ENCODE measurements at places on chromosomes 6 and 20. TPM values are rescaled to one million over a fixed set of nuclear protein-coding genes. Genes with fewer than 3 reads are reported as not detected.
A peak's percentile ranks its signal among the peaks of the same experiment; 100 is the strongest.

PEDS1 gene
- total RNA-seq, result 29.4 TPM

- DNase-seq, result no peak
These were observed 528.2 kb downstream of the HDGFL1 start for GRCh38 chr6:23097566-23097965.

DNA sequence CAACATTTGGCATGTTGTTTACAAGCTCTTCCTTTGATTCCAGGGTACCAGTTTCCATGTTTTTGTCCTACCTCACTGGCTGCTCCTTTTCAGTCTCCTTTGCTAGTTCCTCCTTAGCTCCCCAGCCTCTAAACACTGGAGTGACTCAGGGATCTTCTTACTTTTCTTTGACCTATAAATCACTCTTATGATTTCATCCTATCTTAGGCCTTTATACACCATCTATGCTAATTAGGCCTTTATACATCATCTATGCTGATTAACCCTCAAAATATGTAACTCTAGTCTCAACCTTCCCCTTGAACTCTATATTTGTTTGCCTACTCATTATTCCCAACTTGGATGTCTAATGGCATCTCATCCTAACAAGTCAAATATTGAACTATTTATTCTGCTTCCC, 9.5 kb downstream of the TMEM30A start:
- no peak for DNase-seq

FRK gene
- 0.64 TPM for total RNA-seq

DNA sequence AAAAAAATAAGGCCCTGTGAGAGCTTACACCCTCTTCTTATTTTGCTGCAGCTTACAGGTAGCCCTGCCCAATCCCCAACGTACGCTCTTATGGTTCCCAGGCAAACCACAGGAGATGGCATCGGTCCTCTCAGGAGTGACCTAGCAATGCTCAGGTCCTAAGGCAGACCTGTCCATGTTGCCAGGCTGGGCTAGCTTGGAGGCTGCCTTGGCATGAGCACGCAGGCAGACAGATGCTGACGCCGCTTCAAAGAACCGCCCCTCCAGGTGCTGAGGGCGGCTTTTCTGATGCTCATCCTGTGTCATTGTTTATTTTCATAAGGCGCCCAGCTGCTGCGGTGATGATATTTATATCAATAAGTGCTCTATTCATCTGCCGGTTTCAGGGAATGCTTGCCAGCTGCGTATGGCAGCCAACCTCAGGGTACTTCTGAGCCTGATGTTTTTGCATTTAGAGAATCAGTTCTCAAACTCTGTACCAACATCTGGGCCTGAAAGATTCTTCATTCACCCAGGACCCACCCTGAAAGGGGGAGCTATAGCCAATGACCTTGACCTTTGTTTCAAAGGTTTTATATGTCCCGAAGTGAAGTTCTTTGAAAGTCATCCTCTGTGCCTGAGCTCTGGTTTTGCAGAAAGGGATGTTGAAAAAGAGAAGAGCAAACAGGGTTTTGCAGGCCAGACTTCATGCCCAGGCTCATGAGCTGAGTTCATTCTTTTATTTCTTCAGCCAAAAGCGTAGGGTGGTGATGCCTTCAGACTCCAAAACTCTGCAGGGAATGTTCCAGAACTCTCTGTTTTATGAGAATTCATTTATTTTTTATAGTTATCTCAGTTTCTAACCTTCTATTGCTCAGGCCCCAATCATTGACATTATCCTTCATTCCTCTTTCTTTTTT, 475.6 kb upstream of the CHD6 start:
- DNase-seq, result no peak

- no peak for DNase-seq
These were observed 434 bp downstream of the ZKSCAN4 start for GRCh38 chr6:28251661-28252008.

DNA sequence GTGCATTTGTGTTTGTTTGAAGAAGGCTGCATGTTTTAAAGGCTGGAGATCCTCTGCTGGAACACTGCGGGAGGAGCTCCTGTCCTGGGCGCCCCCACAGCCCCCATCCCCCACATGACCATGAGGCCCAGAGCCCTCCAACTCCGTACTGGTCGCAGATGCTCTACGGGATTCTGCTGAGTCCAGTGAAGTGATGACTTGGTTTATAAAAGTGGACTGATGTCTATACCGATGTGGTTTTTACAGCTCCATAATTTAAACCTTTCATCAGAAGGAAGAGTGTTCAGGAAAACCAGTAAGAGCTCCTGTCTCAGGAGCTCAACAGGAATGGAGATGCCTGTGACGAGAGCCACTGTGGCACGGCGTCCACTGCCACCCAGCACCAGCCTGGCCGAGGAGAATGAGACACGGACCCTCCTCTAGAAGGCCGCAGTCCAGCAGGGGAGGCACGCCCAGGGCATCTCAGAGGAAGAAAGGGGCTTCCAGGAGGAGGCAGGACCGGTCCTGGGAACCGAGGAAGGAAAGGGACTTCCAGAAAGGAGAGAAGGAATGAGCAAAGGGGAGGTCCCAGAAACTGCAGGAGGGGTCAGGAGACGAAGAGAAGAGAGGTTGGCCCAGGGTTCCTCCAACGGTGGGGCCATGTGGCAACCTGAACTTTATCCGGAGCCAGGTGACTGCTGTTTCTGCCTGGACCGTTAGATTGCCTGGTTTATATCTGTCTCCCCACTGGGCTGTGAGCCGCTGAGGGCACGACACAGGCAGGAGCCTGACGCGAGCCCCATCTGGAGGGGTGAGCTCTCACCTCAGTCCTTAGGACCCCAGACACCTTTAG, 26.9 kb downstream of the BFSP1 start:
- no peak for DNase-seq

DNA sequence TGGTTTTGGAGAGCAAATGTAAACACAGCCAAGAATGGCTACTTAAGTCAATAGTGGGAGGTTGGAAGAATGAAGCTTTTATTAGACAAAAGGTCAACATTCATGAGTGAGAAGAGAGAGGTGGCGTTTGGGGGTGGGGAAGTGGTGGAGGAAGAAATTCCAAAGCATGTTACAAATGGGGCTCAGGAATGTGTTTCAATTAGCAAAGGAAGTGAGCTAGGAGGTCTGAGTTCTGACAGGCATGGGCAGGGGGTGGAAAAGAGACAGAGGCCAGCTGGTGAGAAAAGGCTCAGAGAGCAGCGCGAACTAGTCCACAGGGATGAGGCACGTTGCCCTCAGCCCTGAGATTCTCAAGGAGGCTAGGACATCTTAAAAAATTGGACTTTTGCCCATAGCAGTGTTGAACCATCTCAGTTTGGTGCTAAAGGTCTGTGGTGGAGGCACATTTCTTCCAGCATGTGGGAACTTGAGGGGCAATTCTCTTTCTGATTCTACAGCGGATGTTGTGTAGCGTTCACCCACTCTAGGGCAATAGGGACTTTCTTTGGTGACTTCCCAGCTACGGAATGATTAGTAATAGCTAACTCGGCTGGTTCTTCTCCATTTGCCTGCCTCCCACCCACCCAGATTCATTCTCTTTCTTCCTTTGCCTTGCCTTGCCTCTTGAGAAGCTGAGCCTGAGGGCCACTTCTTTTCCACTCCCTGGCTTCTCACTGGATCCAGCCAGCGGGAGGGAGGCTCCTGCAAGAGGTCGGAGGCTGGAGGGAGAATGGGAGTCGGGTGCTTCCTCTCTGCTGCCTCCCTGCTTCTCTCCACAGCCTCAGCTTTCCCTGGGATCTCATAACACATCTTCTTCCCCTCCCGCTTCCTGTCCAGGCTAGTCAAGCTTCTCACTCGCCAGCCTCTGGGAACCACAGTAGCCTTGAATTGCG, 45.1 kb upstream of the NEDD9 start:
- DNase-seq, result peak; percentile 40

DNA sequence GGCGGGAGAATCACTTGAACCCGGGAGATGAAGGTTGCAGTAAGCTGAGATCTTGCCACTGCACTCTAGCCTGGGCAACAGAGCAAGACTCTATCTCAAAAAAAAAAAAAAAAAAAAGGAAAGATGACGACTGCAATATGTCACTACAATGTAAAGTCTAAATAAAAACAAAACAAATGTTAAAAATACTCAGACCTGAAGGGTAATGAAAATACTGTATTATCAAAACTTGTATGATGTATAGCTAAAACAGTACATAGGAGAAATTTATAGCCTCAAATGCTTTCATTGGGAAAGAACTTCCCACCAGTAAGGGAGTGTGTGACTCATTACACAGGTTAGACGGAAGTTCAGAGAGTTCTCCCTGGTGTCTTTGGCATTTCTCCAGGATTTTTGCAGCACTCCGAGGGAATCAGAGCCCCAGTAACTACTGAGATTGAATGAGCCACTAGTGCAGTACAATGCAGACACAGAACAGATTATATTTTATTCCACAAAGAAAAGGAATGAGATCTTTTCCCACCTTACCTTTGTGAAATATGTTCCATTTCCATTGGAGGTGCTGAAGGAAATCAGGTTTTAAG, 12.5 kb upstream of the RALGAPB start:
- no peak for DNase-seq

DNA sequence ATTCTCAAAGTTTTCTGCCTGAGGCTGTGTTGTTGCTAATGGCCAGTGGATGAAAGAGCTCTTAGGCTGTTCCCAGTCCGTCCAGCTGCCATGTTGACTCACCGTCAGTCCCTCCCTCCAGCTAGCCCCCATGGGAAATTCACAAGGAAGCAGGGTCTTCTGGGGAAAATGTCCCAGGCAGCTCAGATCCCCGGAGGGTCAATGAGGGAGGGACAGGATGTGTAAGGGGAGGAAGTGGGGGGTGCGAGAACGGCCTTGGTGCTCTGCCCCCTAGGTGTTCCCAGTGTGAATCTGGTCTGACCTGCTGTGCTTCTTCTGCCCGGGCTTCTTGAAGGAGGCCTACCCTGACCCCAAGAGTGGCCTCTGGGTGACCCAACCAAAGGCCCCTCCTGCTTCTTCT, 65.9 kb downstream of the CEBPB start:
- no peak for DNase-seq

CFAP206 gene
- total RNA-seq, result 0.66 TPM

GRCh38 chr20:15890407-15890982, 682.8 kb downstream of the KIF16B start:
- no peak for DNase-seq

GRCh38 chr6:91678679-91679446, 1092.0 kb upstream of the MAP3K7 start:
- DNase-seq, result no peak

GRCh38 chr20:20089018-20089417, 36.7 kb downstream of the CFAP61 start:
- no peak for DNase-seq

GRCh38 chr6:43926634-43927531, 156.9 kb downstream of the VEGFA start:
- peak; percentile 34 for DNase-seq

SNAP25 gene
- 1.6 TPM for total RNA-seq

GRCh38 chr20:1283522-1284510, 17.7 kb downstream of the SNPH start:
- DNase-seq, result no peak

HRH3 gene
- not detected for total RNA-seq

C6orf118 gene
- total RNA-seq, result not detected

- DNase-seq, result no peak
These were observed 96.4 kb downstream of the AIG1 start for GRCh38 chr6:143157131-143157530.

DNA sequence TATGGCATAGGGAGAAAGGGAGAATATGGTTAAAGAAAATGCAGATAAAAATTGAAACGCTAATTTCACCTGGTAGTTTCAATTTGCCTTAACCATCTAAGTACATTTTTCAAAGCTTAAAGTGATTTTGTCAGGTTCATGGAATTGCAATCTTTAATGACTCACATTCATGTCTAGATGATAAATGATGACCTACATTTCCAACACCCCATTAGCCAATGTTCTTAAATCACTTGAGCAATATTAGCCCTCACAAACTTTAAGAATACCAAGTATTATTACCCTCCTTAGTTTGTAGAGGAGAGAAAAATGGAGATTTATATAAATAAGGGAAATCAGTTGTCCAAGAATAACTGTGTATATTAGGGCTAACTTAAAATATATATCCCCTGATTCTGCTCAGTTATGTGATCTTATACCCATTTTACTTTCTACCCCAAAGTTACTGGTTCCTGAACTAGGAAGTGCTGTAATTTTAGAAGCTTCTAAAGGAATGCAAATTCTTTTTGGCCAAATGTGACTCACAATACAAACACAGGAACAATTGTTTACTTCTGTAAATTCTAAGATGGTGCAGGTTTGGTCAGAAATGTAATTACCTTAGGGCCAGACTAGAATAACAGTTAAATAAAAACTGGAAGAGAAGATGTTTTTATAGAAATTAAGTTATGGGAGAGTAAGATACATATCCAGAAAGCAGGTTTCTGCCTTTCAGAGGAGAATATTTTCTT, 34.5 kb downstream of the TPBG start:
- no peak for DNase-seq

GRCh38 chr6:84016029-84016428, 17.5 kb upstream of the MRAP2 start:
- no peak for DNase-seq

MICAL1 gene
- 25.5 TPM for total RNA-seq

EPB41L1 gene
- 66.4 TPM for total RNA-seq

DNA sequence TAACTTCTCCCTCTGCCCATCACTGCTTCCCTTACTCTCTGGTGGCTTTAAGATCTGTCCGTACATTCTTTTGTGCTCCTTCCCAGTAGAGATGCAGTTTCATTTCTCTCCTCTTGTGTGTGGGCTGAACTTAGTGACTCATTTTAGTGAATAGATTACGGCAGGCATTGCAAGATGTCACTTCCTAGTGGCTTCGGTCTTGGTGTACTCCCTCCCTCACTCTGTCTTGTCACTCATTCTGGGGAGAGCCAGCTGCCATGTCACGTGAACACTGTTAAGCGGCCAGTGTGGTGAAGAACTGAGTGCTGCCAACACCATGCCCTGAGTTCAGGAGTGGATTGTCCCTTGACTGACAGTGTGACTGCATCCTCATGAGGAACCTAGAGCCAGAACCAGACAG, 115.9 kb downstream of the OTOR start:
- DNase-seq, result no peak

C6orf15 gene
- not detected for total RNA-seq

GRCh38 chr6:41763470-41763869, 16.2 kb downstream of the FRS3 start:
- no peak for DNase-seq

ARMC12 gene
- total RNA-seq, result 1.4 TPM

- DNase-seq, result no peak
These were observed 7.4 kb upstream of the C20orf144 start for GRCh38 chr20:33654680-33655161.

Data from breast epithelium (tissue), 4 donors.